Natural killer cell (primary cell): ENCODE measurements at places on chromosomes 4 and X. TPM values are rescaled to one million over a fixed set of nuclear protein-coding genes. Genes with fewer than 3 reads are reported as not detected.

DNA sequence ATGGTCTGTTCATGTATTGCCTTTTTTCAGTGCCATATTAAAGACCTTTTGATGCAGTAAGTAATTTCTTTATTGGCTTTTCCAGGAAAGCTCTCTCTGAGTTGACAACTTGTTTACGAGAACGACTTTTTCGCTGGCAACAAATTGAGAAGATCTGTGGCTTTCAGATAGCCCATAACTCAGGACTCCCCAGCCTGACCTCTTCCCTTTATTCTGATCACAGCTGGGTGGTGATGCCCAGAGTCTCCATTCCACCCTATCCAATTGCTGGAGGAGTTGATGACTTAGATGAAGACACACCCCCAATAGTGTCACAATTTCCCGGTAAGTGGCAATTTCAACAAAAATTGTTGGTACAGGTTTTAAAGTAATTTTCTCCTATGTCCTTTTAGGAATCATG, 148.0 kb downstream of the STIM2 start:
- H3K4me3 ChIP-seq = no peak overlapping the region
- peaks cover 25% of the 10 kb centered on the region for H3K36me3 ChIP-seq
- no peak overlapping the region for H3K27ac ChIP-seq
- H3K27me3 ChIP-seq = no peaks in the 10 kb centered on the region

DNA sequence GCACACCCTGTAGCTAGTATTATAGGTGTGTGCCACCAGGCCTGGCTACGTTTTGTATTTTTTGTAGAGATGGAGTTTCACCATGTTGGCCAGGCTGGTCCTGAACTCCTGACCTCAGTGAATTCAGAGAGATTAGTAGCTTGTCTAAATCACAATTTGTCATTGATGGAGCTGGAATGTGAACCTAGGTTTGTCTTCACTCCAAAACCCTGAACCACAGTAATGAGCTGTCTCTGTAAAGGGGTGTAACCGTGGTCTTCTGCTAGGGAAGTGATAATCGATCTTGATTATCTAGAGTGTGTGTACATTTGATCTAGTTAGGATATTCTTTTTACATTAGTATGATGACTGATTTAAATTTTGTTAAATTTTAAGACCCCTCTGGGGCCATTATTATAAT, 8.3 kb downstream of the ARHGAP10 start:
- H3K4me1 ChIP-seq = peaks cover 16% of the 10 kb centered on the region
- H3K27me3 ChIP-seq = no peaks in the 10 kb centered on the region
- H3K36me3 ChIP-seq = no peaks in the 10 kb centered on the region
- no peak overlapping the region for H3K4me3 ChIP-seq

DNA sequence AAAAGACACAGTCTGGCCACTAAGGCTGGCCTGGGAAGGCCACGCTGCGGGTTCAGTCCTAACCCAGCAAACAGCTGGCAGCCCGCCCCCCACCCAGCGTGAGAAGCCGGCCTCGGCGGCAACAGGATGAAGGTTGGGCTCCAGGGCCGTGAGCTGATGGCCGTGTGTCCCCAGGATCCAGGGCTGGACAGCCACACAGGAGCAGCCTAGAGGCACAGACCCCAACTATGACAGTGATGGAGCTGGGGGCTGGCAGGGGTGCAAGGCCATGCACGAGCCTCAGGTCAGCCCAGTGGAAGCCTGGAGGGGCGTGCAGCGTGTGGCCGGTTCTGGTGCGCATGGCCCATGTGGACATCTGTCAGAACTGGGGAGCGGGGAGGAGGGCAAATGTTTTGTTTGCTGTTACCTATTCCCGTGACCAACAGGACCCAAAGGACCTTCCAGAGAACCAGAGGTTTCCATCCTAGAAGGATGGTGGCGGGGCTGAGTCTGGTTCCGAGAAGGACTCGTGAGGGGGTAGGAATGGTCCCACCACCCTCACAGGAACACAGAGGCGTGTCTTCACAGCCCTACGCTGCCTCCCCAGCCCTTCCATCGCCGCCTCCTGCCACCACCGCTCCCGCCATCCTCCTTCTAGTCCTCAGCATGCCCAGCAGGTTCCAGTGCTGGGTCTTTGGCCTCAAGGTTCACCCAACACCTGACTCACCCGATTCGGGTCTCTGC, 46.5 kb downstream of the ZFYVE28 start:
- DNase-seq = no peak
- no peak overlapping the region for H3K4me3 ChIP-seq
- no peaks in the 10 kb centered on the region for H3K27me3 ChIP-seq
- no peaks in the 10 kb centered on the region for H3K4me1 ChIP-seq
- H3K27ac ChIP-seq = no peak overlapping the region

DNA sequence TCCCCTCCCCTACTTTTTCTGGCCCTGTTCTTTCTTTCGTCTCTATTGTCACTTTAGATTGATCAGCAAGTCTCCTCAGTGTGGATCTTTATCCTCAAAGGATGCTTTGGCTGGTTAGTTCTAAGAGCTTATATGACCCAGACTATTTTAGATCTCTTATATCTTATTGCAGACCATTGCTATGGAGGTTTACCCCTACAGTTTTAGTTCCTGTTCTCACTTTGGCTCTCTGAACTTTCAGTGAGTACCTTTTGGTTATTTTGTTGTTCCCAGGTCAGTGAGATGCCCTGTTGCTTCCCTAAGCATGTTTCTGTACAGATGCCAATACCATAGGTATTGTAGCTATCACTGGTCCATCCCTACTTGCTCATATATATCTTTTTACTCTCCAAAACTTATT, 24.0 kb upstream of the MED14 start:
- no peak overlapping the region for H3K4me3 ChIP-seq
- H3K27ac ChIP-seq = no peak overlapping the region

DNA sequence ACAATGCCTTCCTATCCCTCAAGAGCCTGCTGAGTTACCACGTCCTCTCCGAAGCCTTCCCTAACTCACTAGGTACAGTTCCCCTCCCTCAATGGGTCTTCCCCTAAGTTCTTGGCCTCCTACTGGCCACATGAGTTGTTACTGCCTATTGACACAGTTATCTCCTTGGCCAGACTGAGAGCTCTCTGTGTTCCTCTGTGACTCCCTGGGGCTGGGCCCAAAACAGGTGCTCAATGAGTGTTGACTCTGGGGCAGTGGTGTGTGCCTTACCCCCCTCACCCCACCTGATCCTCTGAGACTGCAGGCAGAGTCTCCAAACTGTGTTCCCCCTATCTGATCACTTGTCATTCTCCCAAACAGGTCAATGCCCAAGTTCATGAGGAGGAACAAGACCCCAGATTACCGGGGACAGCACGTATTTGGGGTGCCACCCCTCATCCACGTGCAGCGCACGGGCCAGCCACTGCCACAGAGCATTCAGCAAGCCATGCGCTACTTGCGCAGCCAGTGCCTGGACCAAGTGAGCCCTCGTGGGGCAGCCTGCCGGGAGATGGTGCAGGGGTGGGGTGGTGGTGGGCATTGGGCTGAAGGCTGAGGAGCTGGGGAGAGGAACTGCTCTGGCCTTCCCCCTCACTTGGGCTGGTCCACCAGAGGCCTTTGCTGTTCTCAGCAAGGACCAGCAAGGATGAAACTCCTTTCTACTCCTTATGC, 72.6 kb downstream of the STARD8 start:
- no peak overlapping the region for H3K4me3 ChIP-seq
- no peaks in the 10 kb centered on the region for H3K4me1 ChIP-seq
- no peak overlapping the region for H3K27ac ChIP-seq
- H3K36me3 ChIP-seq = no peaks in the 10 kb centered on the region

- H3K4me3 ChIP-seq = no peak overlapping the region
- no peaks in the 10 kb centered on the region for H3K36me3 ChIP-seq
- peaks cover 40% of the 10 kb centered on the region for H3K4me1 ChIP-seq
These were observed 3.0 kb upstream of the CITED1 start for GRCh38 chrX:72308566-72309296.

DNA sequence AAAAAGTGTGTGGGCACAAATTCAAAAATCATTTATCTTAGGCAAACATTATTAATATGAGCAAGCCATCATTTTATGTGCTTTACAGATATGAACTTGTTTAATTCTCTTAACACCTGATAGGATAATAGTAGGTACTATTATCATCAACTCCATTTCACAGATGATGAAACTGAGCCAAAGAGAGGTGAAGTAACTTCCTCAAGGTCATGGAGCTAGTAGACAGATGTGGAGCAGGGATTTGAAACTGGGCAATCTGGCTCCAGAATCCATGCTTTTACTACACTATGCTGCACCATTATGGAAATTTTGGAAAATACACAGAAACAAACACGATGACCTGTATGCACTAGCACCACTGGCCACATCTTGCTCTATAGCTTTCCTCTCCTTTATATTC, 1.0 kb upstream of the PIN4 start:
- H3K27ac ChIP-seq = peak overlapping the region; percentile 67
- no peak for DNase-seq
- H3K36me3 ChIP-seq = no peaks in the 10 kb centered on the region
- peaks cover 13% of the 10 kb centered on the region for H3K4me1 ChIP-seq

DNA sequence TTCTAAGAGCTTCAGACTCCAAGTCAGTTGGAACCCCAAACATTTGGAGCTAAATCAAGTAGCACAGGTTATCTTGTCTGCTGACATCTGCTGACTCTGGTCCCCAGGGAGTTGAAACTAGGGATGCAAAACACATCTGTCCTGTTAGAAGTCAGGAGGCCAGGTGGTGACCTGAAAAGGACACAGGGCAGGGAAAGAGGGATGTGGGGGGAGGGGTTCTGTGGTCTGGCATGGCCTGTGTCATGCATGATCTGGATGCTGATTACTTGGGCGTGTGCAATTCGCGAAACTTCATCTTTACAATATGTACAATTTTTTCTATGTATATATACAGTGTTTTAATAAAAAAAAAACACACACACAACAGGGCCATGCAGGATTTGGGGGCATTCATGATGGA, 55.3 kb downstream of the FHDC1 start:
- no peak for DNase-seq
- no peak overlapping the region for H3K4me3 ChIP-seq
- H3K4me1 ChIP-seq = peaks cover 2% of the 10 kb centered on the region
- no peaks in the 10 kb centered on the region for H3K36me3 ChIP-seq
- H3K27me3 ChIP-seq = no peaks in the 10 kb centered on the region
- no peak overlapping the region for H3K27ac ChIP-seq

GRCh38 chr4:145937971-145938611, 532 bp downstream of the ZNF827 start:
- H3K27ac ChIP-seq = peak overlapping the region; percentile 79
- peaks cover 16% of the 10 kb centered on the region for H3K4me1 ChIP-seq
- H3K4me3 ChIP-seq = peak overlapping the region; percentile 95
- H3K27me3 ChIP-seq = no peaks in the 10 kb centered on the region

DNA sequence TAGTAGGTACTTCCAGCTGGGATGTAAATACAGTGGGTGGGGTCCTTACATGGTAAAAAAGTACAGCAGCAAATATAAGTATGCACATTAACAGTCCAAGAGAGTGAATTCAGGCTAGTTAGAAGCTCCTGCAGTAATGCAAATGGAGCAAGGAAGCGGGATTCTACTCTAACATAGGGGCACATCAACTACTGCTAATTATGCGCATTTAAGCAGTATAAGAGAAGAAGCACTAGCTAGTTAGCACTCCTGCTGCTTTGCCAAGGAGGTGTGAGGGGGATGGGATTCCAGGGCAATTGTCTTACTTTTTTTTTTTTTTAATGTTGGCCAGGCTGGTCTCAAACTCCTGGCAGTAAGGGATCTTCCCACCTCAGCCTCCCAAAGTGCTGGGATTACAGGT, 284.1 kb downstream of the CHIC1 start:
- H3K4me3 ChIP-seq = no peak overlapping the region
- H3K4me1 ChIP-seq = no peaks in the 10 kb centered on the region
- no peaks in the 10 kb centered on the region for H3K27me3 ChIP-seq
- H3K36me3 ChIP-seq = no peaks in the 10 kb centered on the region
- DNase-seq = no peak

GRCh38 chr4:89222170-89222569, 85.4 kb downstream of the GPRIN3 start:
- no peaks in the 10 kb centered on the region for H3K4me1 ChIP-seq
- H3K27ac ChIP-seq = no peak overlapping the region
- no peaks in the 10 kb centered on the region for H3K27me3 ChIP-seq
- no peak for DNase-seq

- H3K36me3 ChIP-seq = no peaks in the 10 kb centered on the region
- H3K4me1 ChIP-seq = no peaks in the 10 kb centered on the region
- DNase-seq = no peak
- no peaks in the 10 kb centered on the region for H3K27me3 ChIP-seq
These were observed 137.1 kb downstream of the GASK1B start for GRCh38 chr4:158035662-158036195.

DNA sequence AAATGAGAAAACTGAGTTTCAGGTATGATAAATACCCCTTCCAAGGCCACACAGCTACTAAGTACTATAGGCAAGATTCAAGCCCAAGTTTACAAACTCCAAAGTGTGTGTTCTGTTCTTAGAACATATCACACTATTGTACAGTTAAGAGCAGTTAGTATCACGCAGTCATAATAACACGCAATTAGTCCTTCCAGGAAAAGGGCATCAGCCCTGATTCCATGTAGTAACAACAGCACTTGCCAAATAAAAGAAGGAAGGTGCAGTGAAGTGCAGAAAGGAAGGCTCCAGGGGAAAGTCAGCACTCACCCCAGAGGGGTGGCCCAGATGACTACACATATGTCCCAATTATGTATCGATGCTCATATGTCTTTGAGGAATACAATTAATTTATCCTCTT, 4.4 kb downstream of the TASL start:
- H3K4me1 ChIP-seq = peaks cover 9% of the 10 kb centered on the region
- DNase-seq = no peak
- no peak overlapping the region for H3K27ac ChIP-seq
- no peak overlapping the region for H3K4me3 ChIP-seq
- H3K27me3 ChIP-seq = no peaks in the 10 kb centered on the region
- H3K36me3 ChIP-seq = no peaks in the 10 kb centered on the region

GRCh38 chrX:73916931-73917667, 354.1 kb downstream of the CHIC1 start:
- no peak overlapping the region for H3K4me3 ChIP-seq
- H3K36me3 ChIP-seq = no peaks in the 10 kb centered on the region
- no peaks in the 10 kb centered on the region for H3K4me1 ChIP-seq
- DNase-seq = no peak

GRCh38 chr4:114302472-114302871, 296.1 kb upstream of the UGT8 start:
- DNase-seq = no peak
- H3K4me3 ChIP-seq = no peak overlapping the region
- H3K27ac ChIP-seq = no peak overlapping the region
- no peaks in the 10 kb centered on the region for H3K4me1 ChIP-seq
- H3K36me3 ChIP-seq = no peaks in the 10 kb centered on the region

CCDC149 gene
- 0.86 TPM for total RNA-seq

FABP2 gene
- not detected for total RNA-seq

MUC7 gene
- total RNA-seq = not detected

NCAPG gene
- 1.3 TPM for total RNA-seq

EOLA1 gene
- 37.6 TPM for total RNA-seq

ASMT gene
- 0.79 TPM for total RNA-seq

CD40LG gene
- 1.5 TPM for total RNA-seq

RTL3 gene
- not detected for total RNA-seq

PRSS48 gene
- not detected for total RNA-seq
